Left ventricle myocardium inferior (tissue), 1 donor: ENCODE measurements at places on chromosomes 16 and 17.

- DNase-seq = peak; percentile 41
These were observed 27.1 kb upstream of the IL21R start for GRCh38 chr16:27374804-27375425.

DNA sequence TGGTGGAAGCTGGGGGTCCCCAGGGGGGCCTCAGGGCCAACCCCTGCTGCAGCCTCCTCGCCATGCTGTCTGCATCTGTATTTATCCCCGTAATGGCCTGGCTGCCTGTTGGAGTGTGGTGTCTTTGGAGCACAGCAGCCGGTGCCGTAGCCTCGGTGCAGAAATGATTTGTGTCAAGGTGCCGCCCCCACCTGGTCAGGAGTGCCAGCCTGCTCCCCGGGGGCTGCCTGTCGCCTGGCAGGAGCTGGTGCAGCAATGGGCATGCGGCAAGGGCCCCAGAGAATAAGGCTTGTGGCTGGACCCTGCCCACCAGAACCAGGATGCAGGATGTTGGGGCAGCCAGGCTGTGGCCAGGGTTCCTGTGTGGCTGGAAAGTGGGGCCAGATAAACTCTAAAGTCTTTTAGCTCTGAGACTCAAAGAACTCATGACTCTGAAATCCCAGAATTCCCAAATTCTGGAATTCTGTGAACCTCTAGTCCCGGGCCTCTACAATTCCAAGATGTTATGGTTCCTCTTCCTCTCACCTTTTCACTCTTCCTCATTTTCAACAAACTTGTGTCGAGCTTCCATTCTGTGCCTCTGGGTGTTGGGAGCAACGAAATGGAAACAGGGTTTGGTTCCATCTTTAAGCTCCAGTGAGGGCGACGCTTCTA is 5.9 kb downstream of the CPNE2 start:
- no peak for DNase-seq

DNA sequence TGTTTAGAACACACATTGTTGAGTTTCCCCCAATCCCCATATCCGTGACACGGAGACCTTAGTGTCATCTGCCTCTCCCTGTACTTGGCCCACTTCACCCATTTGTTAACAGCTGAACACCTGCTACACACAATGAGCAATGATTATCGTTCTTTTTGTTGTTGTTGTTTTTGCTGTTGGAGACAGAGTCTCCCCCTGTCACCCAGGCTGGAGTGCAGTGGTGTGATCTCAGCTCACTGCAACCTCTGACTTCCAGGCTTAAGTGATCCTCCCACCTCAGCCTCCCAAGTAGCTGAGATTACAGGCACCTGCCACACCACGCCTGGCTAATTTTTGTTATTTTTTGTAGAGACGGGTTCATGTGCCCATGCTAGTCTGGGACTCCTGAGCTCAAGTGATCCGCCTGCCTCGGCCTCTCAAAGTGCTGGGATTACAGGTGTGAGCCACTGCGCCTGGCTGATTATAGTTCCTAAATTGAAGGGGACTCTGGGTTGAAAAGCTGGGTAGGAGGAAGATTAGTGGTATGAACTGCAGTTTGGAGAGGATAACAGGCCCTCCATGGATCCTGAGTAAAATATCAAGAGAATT is 21.6 kb downstream of the NDE1 start:
- no peak for DNase-seq

DNA sequence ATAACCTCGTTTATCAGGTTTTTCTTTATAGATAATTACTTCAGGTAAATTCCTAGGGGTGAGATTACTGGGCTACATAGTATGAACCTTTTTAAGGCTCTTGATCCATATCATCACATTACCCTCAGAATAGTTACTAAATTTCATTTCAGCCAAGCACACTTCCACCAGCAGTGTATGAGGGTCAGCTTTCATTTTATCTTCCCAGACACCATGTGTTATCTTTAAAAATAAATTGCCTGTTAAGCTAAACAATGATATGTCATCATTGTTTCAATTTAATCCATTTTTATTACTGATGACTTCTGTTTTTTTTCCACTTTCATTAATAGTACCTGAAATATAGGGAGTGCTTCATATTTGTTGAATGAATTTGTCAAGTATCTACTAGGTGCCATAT is 33.4 kb downstream of the PRKCA start:
- DNase-seq = no peak

- peak; percentile 77 for DNase-seq
These were observed 25.7 kb downstream of the MRC2 start for GRCh38 chr17:62653002-62653825.

- no peak for DNase-seq
These were observed 84.0 kb downstream of the TNRC6C start for GRCh38 chr17:78042542-78042941.

DNA sequence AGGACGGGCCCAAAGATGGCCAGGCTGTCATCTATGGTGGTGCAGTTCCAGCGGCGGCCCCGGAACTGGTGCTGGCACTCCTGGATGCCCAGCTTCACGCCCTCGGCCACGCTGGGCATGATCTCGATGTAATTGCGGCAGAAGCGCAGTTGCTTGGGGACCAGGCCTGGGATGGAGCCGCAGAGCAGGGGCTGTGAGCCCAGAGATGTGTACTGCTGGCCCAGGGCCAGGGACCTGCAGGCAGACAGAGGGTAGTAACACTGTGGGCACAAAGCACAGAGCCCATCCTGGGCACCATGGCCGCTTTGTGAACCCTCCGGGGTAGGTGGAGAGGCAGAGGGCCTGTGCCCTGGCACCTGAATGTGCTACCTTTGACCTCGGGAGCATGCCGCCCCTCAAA is 44.8 kb downstream of the WNT3 start:
- DNase-seq = no peak

DNA sequence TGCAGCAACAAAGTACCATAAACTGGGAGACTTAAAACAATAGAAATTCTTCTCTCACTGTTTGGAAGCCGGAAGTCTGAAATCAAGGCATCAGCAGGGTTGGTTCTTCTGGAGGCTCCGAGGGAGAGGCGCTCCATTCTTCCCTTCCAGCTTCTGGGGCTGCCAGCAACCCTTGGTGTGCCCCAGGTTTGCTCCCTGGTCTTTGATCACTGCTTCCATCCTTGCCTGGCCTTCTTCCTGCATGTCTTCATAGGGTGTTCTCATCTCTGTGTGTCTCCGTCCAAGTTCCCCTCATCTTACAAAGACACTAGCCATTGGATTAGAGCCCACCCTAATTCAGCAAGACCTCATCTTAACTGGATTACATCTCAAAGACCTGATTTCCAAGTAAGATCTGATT is 35.3 kb upstream of the LRRC75A start:
- DNase-seq = no peak

DNA sequence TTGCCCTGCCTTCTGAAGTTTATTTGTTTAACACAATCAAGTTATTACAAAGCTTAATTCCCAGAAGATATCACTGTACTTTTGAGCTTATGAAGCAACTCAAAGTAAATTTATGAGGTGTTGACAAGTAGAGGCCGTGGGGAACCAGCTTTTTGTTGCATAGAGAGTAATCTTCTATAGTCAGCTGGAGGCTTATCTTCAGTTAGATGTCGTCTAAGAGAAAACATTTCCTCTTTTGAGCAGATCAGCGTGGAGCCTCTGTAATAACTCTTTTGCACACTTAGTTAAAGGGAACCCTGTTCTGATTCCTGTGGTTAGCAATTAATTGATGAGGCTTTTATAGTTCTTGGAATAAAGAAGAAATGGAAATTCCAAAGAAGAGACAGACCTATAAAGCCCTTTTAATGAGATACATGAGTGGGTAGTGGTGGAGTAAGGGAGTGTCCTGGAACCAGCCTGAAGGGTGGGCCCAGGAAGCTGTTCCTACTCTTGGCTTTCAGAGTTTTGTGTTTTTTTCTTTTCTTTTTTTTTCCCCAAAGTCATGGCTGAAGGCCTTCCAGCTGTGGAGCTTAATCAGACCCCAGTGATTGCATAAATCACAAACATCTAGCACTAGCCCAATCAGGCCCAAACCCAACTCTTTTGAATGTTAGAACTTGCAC is 28.9 kb upstream of the MAP3K14 start:
- DNase-seq = no peak

- DNase-seq = no peak
These were observed 2.3 kb downstream of the ATP2A1 start for GRCh38 chr16:28880589-28880915.

DNA sequence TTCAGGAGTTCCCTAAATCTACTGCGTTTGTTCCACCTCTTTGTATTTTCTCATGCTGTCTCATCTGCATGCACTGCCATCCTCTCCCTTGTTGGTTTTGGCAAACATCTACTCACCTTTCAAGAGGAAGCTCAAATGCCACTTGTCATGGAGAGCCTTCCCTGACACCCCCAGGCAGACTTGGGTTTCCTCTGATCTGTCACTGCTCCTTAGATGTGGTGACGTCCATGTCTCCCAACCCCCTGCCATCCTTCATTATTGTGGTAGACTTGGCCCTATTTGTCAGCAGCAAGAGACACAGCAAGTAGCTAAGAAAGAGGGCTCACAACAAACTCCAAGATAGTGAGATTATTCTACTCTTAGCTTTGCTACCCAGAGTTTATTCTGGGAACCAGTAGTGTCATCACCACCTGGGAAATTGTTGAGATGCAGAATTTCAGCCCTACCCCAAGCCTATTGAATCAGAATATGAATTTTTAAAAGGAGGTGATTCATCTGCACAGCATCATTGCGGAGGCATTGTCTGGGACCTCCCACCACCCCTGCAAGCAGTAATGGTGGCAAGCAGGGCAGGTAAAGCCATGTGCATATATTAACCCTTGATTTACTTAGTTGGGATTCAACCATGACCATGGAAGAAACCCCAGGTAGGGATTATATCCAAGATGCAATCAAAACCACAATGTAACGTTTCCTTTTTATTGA is 248.9 kb downstream of the SHISA9 start:
- no peak for DNase-seq

- DNase-seq = no peak
These were observed 3.5 kb upstream of the CPNE7 start for GRCh38 chr16:89572073-89572484.

DNA sequence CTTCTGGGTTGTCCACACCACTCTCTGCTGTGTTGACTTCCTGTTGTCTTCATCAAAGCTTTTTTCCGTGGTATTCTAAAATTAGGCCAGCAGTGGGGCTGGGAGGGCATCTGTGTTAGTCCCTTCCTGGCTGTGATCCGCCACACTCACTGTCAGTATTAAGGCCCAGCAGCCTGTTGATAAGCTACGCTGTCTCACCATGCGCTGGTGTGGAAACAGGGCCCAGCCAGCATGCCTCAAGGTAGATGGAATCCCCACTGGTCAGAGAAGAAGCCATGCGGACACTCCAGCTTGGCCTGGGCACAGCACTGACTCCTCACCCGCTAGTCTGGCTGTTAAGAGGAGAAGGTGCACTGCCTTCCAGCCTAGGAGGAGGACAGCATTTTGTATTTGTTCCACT is 11.4 kb downstream of the CDR2L start:
- DNase-seq = peak; percentile 48

DNA sequence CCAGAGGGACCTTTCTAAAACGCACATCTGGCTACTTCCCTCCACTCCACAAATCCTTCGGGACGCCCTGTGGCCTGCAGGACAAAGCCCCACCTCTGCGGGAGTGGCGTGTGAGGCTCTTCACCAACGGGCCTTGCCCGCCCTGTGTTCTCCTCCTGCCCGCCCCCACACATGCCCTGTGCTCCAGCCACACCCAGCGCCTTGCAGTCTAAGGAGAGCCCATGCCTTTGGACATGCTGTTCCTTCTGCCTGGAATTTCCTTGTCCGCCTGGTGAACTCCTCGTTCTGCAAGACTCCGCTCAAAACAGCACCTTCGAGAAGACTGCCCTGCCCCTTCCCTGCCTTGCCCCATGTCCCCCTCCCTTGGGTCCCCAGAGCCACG is 7.4 kb downstream of the ELOB start:
- no peak for DNase-seq

- no peak for DNase-seq
These were observed 204.4 kb upstream of the HS3ST3A1 start for GRCh38 chr17:13806092-13806491.

DNA sequence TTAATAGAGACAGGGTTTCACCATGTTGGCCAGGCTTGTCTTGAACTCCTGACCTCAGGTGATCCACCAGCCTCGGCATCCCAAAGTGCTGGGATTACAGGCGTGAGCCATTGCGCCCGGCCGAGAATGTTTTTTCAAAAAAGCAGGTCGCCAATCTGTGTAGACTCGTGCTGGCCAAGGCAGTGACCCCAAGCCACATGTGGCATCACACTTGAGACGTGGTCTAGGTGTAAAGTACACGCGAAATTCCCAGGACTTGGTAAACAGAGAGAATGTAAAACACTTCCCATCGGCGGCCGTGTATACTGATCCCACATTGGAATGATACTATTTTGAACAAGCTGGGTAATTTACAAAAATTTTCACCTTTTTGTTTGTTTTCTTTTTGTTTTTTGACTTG is 41.1 kb downstream of the TBC1D16 start:
- no peak for DNase-seq
